ENCODE measurements at places on chromosomes 3 and 15.

DNA sequence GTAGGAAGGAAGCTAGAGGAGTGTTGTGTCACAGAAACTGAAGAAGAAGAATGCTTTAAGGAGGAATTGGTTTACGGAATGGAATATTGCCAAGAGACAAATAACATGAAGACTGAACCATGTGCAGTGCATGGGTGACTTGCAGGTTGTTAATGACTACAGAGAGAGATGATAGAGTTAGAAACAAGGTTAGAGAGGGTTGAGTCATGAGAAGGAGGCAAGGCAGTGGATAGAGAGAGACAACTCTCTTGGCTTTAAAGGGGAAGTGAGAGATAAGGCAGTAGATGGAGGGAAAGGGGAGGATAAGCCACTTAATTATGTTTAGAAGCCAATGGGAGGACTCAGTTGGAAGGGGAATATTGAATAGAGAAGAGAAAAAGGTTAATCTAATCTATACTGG lies 119.3 kb upstream of the CCNL1 start:
- DNase-seq, result no peak

GRCh38 chr3:117622171-117622841 lies 912.7 kb downstream of the TUSC7 start:
- DNase-seq, result no peak

DNA sequence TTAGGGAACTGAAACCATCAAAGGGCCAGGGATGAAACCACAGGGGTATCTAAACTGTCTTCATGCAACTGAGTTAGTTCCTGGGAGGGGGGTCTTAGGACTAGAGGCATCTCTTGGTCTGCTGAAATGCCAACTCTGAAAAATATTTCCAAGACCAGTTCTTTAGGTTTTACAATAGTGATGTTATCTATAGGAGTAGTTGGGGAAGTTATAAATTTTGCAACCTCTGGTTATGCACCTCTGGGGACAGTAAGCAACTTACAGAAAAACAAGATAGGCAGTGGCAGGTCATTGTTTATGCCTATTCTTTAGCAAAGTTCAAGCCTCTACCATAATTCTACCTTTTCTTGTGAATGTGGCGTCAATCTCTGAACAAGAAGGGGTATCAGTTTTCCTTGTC lies 60.5 kb upstream of the MINAR1 start:
- no peak for DNase-seq

- DNase-seq, result no peak
Observed at GRCh38 chr15:58474741-58475323, 43.0 kb downstream of the LIPC start.

DNA sequence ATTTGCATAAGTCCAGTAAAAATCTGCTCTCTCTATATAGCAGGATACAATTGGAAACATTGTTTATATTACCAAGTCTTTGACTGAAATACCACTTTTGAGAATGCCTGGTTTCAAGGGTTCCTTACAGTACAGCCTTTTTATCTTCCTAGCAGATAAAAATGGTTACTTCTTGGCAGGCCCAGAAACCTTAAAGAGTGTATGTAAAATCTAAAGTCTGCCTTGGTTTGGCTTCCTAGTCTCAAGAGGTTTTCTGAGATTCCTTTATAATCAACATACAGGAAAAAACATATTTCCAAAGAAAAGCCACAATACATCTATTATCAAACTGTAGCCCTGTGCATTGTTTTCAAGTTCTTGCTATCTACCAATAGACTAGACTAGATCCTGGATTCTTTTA lies 84.6 kb downstream of the PLSCR2 start:
- no peak for DNase-seq

DNA sequence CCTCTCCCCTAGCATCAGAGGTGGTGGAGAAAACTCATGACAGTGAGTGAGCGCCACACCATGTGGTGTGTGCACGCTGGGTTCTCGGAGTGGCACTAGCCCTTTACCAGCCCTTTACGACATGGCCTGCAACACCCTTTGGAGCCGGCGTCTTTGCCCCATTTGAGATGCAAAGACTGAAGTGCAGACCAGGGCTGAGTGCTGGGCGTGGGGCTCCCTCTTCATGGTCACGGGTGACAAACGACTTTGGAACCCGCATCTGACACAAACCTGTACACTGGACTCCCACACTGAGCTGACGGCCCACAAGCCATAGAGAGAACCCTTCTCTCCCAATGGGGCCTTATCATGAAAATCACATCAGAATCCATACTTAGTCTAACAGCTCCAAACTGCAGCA lies 76.8 kb upstream of the ALDH1L1 start:
- no peak for DNase-seq

DNA sequence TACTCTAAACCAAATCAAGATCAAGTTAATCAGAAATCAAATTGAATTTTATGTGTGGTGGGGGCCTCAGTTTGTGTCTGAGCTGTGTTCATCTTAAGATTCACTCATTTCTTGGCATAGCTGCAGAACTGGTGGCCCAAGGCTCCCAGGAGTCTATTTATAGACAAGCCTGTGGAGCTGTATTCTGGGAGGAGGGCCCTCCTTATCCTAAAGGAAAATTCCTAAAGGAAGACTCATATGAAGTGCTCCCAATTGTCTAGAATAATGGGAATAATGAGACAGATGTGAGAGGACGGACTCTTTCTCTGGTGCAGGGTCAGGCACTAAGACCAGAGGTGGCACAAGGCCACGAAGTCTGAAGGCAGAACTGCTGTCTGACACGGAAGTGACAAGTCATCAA lies 38.9 kb downstream of the C3orf85 start:
- no peak for DNase-seq

GRCh38 chr3:33886015-33886414 lies 87.6 kb downstream of the PDCD6IP start:
- DNase-seq, result no peak

DNA sequence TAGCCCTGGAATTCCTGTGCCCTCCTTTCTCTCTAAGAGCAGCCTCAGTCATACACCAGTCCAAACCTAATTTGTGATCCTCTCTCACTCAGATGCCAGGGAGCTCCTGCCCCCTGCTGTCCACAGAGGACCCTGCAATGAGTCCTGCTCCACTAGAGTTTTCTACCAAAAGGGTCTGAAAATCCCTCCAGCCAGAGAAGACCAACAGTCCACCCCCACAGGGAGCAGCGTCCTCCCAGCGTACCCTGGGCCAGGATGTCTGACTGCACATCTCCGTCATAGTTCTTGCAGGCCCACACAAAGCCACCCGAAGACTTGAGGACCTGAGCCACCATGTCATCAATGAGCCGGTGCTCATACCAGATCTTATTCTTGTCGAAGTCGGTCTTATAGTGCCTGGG lies 15.4 kb downstream of the IDH2 start:
- no peak for DNase-seq

DNA sequence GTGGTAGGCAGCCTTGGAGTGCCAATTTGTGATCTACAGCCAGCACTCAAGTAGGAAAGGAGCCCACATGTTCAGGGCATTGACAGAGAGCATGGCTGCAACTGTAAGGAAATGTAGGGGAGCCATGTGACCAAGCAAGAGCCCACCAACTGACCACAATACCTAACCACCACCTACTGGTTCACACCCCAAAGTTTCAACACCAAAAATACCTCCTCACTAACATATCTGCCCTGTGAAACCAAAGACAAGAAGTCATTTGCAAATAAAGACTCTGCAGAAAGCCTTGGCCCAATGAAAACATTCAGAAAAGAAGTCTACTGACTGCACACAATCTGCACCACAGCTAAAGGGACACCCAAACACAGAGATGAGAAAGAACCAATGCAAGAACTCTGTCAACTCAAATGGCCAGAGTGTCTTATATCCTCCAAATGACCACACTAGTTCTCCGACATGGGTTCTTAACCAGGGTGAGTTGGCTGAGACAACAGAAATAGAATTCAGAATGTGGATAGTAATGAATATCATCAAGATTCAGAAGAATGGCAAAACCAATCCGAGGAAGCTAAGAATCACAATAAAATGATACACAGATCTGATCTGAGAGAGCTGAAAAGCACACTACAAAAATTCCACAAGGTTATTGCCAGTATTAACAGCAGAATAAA lies 40.6 kb downstream of the SLC9C1 start:
- no peak for DNase-seq

DNA sequence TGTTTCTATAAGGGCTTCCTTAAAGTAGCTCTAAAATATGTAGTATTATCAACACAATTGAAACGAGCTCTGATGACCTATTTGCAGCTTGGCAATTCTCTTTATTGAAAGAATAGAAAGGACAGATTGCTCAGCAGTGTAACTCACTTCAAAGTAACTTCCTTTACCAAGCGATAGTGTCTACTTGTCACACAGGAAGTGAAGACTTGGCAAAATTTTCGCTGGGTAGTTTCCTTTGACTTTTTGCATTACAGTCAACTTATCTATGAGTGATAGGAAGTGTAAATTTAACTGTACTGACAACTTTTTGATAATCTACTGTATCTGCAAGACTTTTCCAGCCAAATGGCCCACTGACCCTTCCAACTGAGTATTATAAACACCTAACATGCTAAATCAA lies 22.8 kb downstream of the SLC9A9 start:
- DNase-seq, result no peak

- DNase-seq, result no peak
Observed at GRCh38 chr15:80984856-80985255, 4.8 kb downstream of the MESD start.

GRCh38 chr3:187954873-187955586 lies 198.9 kb upstream of the LPP start:
- DNase-seq, result no peak

GRCh38 chr3:187016639-187017345 lies 86.5 kb downstream of the ST6GAL1 start:
- no peak for DNase-seq

GRCh38 chr3:17672506-17672905 lies 69.9 kb downstream of the TBC1D5 start:
- no peak for DNase-seq

DNA sequence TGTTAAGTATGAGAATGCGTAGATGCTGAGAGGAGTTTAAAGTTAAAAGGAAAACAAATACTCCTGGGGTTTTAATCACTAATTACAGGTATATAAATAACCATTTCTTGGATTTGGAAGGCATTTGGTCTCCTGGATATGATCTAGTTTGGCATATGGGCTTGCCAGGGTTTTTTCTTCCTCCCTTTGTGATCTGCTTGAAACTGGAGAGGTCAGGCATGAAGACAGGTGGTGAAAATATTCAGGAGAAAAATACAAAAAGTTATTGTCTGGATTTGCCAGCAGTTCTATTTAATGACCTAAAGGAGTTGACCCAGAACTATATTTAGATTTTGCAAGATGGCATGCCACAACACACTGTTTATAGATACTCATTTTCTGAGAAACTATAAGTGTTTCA lies 136.3 kb downstream of the DIPK2A start:
- DNase-seq, result no peak

DNA sequence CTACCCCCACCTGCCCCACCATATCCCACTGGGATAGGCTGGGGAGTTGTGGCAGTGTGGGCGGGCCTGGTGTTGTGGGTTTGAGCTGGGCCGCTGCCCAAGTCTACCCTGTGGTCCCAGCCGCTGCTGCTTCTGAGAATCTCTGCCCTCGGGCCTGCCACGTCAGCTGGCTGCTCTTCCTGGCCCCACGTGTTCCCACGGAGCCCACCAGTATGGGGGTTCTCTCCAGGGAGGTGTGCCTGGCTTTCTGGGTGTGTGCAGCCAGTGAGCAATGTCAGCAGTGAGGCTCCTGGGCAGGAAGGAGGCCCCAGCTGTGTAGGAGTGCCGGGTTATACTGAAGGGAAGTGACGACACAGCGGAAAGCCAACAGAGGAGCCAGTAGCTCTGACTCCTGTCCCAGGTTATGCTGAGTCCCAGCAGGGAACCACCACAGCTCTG lies 10.5 kb downstream of the GNAI2 start:
- DNase-seq, result peak; percentile 87

DNA sequence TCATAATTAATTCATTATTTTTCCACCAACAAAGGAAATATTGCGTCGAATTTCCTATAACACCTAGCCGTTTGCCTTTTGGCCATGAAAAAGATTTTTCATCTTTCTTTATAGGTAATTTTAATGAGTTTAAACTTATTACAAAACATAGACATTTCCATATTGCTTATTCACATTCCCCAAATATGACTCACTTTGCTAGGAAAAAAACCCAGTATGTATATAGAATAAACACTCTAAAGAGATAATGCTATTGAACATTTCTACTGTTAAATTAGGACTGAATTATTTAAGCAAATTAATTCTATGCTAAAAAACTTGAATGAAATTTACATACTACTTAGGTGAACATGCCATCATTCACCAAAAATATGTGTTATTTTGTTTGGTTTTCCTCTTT lies 16.2 kb downstream of the ZPLD1 start:
- DNase-seq, result no peak

DNA sequence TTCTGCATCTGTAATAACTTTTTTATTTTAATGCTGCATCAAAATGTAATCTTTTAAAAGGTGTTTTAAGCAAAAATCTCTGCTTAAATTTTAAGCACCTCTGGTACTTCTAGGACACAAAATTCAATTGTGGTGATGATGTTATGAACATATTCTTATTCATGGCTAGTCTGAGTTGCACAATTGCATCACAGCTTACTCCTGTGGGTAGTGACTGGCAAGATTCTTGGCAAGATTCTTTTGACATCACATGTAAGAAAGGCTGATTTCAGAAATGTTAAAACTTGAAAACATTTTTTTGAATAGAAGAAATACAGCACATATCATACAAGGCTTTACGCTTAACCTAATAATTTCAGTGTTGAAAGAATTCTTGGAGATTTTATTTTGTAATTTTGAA lies 35.7 kb downstream of the IQCH start:
- no peak for DNase-seq

DNA sequence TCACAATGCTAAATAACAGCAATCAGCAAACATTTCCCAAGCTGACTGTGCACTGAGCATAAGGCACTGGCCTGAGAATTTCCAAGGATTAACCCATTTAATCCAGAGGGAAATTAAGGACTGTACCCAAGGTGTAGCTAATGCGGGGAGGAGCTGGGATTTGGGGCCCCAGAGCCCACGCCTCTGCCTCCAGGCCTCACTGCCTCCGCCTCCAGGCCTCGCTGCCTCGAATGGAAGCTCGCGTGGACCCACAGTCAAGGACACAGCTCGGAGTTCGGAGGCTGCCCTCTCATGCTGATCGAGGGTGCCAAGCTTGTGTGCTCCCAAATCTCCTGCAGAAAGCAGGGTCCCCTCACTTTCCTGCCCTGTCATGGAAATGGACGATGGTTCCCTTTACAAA lies 76.5 kb upstream of the SNRPA1 start:
- DNase-seq, result no peak

GRCh38 chr3:130669740-130670139 lies 76.9 kb downstream of the PIK3R4 start:
- no peak for DNase-seq

DNA sequence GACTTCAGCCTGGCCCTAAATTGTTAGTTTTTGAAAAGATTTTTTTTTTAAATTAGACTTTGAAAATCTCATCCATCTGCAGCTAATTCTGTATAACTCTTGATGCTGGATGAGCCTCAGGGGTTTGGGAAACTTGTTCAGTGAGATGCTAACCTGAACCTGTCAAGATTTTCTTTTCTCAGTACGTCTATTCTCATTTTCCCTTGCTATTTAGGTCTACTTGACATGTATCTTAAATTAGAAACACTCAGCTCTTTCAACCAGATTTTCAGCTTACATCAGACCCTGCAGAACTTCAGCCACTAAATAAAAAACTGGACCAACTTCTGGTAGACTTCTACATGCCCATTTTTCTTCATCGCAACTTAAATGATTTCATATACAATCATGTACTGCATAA lies 61.4 kb downstream of the MFSD1 start:
- no peak for DNase-seq
